ENCODE measurements at places on chromosomes 5 and 9.

- no peak for DNase-seq
Measured at GRCh38 chr9:859251-859650, 17.8 kb downstream of the DMRT1 start.

DNA sequence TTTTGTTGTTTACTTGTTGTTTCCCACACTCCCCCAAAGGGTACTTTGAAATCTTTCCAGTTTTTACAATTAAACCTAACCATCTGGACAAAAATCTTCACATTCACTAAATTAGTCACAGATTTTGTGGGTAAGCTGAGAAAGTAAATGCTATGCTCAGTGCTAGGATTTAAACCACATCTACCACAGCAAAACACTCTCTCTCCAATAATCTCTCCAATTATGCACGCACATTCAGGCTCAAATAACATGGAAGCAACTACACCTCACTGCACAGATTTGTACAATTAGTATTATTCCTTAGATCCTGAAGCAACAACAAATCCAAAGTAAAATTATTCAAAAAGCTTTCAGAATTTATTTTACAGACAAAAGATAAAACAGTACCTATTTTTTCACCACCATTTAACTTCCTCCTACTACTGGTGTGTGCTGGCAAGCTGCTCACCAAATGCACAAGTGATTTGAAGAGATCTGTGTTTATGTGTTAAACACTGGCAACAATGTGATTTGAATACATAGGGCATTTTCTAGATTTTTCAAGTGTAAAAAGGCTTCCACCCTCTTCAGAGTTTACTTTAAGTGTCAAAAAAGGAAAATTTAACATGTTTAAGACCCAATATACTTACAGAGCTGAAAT, 16.6 kb downstream of the ZNF608 start:
- no peak for DNase-seq

GRCh38 chr5:10648806-10649665, 85.2 kb downstream of the ANKRD33B start:
- DNase-seq: no peak

DNA sequence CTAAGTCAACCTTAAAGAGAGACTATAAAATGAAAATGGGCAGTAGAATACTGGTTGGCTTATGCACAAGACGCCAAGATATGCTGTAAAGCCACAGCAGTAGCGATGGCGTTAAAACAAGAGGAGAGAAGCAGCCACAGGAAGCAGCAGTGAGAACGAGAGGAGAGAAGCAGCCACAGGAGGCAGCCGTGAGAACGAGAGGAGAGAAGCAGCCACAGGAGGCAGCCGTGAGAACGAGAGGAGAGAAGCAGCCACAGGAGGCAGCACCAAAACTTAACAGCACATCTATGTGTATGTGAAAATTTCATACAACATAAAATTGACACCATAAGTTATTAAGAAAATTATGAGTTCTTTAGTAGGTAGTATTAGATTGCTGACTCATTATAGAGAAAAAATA, 2318.6 kb upstream of the ACO1 start:
- no peak for DNase-seq

DNA sequence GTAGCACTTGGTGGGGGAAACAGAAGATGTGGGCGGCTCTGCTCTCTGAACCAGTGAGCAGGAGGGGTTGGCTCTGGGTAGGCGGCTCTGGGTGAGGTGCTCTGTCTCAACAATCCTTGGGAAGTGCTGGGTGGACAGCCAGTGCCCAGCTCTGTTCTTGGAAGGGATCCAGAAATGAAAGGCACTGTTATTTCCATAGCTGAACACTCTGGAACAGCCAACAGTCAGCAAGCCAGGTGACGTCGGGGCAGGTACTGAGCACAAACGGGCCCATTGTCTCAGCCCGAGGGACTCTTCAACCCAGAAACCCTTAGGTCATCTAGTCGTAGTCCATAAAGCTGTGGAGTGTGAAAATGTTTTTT, 36.3 kb downstream of the OLFM1 start:
- no peak for DNase-seq

Data from T follicular helper cell (primary cell).